ENCODE measurements at places on chromosomes 2 and 18.

DNA sequence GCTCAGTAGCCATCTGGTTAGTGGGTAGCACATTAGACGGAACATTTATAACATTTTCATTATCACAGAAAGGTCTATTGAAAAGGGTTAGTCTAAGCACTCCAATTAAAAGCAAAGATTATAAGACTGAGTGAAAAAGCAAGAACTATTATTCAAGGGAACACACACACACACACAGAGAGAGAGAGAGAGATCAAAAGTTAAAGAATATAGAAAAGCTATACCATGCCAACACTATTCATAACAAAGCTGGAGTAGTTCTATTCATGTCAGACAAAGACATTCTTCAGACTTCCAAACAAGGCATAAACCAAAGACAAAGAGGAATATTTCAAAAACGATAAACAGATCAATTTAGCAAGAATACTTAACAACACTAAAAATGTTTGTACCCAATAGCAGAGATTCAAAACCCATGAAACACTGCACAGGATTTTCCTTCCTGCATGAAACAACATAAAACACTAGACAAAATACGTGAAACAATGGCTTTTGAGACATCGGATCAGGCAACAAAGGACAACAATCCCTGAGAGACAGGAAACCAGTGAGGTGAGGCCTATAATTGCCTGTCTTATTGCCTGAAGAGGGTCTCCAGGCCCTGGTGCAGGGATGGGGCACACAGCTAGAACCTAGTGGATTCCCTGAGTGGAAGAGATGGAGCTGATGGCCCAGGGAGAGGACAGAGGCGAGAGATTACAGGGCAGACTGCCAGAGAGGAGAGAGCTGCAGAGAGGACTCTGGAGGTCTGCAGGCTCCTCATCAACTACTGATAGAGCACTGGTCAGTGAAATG, 83.6 kb upstream of the NPAS2 start:
- DNase-seq = no peak

GRCh38 chr2:195574312-195574711, 82.7 kb upstream of the SLC39A10 start:
- no peak for DNase-seq

- DNase-seq = no peak
Measured at GRCh38 chr2:40287773-40288172, 164.1 kb downstream of the SLC8A1 start.

DNA sequence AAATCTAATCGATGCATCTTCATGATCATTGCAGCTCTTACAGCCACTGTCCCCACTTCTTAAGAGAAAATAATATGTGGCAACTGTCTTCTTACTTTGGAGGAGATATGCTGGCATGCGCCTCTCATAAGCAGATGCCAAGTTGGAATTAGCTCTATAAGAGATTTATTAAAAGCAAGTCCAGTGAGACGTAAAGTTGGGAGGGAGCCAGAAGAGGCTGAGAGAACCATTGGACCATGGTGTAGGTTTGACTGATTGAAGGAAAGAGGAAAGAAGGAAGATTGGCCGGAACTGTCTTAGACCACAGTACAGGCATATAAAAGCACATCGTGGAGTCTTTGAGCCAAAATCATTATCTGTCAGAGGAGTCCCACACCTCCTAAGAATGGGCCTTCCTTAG, 265.7 kb upstream of the ZC3H15 start:
- no peak for DNase-seq

GRCh38 chr2:46010925-46011490, 286.2 kb upstream of the EPAS1 start:
- DNase-seq = no peak

- no peak for DNase-seq
Measured at GRCh38 chr18:62554061-62554815, 31.4 kb downstream of the ZCCHC2 start.

GRCh38 chr2:5530011-5530696, 162.0 kb upstream of the SOX11 start:
- no peak for DNase-seq

GRCh38 chr2:28526527-28527132, 30.8 kb downstream of the PLB1 start:
- DNase-seq = no peak

- no peak for DNase-seq
Measured at GRCh38 chr2:156841321-156841720, 405.1 kb downstream of the GPD2 start.

GRCh38 chr2:5693287-5694201, 1.4 kb downstream of the SOX11 start:
- no peak for DNase-seq

- no peak for DNase-seq
Measured at GRCh38 chr2:103287746-103288145, 525.9 kb downstream of the TMEM182 start.

GRCh38 chr2:154855138-154855537, 156.6 kb downstream of the KCNJ3 start:
- DNase-seq = no peak

GRCh38 chr18:38576916-38577315, 1011.3 kb upstream of the CELF4 start:
- no peak for DNase-seq

DNA sequence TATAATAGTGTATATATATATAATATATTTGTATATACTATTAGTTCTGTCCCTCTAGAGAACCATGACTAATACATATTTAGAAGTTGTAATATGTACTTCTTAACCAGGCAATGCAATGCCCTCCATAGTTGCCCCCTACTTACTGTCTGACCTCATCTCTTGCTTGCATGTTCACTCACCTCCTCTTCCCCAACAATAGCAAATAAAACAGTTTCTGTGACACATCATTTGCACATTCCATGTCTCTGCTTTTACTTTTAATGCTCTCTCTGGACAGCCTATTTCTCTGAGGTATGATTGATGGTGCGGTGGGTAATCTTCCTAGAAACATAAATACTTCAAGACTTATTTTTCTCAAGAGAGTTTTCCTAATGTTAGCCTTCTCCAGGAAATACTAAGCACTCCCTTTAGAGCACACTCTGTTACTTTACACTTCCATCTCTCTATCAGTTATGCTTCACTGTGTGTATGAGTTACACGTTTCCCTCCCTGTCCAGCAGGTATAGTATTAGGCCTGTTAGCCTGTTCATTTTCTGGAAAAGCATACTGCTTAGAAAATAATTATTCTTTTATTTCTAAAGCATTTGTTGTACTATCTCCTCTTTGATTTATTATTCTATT, 295.6 kb upstream of the LRATD1 start:
- DNase-seq = no peak

DNA sequence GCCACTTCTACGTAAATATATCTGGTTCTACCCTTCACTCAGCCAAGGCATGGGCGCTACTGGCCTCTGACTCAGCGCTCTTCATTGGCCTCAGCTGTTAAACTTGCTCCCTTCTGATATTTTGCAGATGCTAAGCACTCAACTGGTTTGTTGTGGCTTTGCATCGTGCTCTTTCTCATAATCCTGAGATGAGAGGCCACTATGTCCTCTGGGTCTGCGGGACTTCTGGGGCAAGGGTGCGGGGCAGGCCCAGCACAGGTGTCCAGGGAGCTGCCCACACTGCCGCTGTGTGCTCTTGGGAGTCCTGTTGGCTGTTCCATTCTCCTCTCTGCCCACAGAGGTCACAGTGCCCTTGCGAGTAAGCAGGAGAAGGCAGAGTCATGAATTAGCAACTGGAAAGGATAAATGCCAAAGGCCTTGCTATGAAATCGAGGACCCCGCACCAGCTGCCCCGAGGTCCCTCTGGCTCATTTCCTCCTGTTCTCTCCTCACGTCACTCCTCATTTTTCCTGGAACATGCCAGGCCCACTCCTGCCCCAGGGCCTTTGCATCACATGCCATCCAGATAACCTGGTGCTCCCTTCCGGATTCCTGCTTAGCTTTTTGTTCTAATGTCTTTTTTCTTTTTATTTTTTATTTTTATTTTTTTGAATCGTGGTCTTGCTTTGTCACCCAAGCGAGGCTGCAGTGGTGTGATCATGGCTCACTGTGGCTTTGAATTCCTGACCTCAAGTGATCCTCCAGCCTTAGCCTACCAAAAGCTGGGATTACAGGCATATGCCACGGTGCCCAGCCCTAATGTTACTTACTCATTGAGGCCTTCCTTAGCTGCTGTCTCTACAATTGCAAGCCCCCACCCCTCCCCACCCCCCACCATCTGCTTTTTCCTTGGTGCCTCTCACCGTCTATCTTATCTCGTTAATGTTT, 34.9 kb upstream of the MAT2A start:
- DNase-seq = no peak

DNA sequence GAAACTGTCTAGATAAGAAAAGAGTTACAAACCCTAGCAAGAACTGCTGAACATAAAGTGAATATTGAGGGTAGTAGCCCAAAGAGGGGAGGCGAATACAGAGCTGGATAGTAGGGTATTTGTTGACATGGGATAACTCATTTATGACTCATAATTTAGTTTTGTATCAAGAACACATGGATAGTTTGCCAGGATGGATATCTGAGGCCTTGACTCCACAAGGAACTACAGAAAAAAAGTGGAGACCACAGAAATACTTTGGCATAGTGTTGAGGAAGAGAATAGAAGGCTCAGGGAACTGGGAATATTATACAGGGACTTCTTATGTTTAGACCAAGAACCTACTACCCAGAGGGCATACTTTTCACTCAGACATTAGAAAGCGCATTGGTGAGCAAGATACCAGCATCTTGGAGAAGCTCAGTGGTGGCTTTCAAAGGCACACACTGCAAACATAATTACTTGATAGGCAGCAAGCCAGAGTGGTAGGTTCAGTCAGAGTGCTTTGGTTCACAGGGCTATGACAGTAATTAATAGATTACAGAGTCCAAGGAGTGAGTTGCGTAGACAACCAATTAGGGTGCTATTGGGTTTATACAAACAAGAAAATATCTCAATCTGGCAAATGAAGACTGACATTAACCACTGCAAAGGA, 51.9 kb upstream of the ZBTB7C start:
- no peak for DNase-seq

GRCh38 chr18:57811477-57812125, 8.5 kb upstream of the ATP8B1 start:
- no peak for DNase-seq

- DNase-seq = no peak
Measured at GRCh38 chr2:143974262-143974661, 545.7 kb downstream of the ZEB2 start.

GRCh38 chr2:236706288-236706687, 136.7 kb downstream of the ACKR3 start:
- no peak for DNase-seq

GRCh38 chr2:79801082-79801481, 288.2 kb downstream of the CTNNA2 start:
- no peak for DNase-seq

GRCh38 chr18:56662902-56663301, 11.7 kb downstream of the WDR7 start:
- DNase-seq = no peak

- DNase-seq = no peak
Measured at GRCh38 chr2:27955384-27956161, 65.0 kb downstream of the BABAM2 start.

- DNase-seq = no peak
Measured at GRCh38 chr2:12428324-12428723, 288.4 kb upstream of the TRIB2 start.

- DNase-seq = no peak
Measured at GRCh38 chr2:54834721-54835120, 111.3 kb downstream of the EML6 start.

DNA sequence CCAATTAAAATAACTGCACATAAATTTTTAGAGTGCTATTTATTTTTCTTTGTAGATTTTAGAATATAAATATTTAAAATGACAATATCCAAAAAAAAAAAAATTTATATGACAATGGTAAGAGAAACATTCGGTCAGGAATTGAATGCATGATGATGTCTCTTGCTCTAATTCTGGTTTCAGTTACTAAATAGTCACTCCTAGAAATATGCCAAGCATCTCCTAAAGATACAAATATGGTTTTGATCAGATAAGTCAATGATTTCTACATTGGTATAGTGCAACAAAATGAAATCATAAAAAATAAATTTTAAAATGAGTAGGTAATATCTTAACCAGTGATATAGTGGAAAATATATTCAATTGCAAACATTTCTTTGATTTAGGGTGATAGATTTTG, 95.9 kb upstream of the ACKR3 start:
- DNase-seq = no peak

DNA sequence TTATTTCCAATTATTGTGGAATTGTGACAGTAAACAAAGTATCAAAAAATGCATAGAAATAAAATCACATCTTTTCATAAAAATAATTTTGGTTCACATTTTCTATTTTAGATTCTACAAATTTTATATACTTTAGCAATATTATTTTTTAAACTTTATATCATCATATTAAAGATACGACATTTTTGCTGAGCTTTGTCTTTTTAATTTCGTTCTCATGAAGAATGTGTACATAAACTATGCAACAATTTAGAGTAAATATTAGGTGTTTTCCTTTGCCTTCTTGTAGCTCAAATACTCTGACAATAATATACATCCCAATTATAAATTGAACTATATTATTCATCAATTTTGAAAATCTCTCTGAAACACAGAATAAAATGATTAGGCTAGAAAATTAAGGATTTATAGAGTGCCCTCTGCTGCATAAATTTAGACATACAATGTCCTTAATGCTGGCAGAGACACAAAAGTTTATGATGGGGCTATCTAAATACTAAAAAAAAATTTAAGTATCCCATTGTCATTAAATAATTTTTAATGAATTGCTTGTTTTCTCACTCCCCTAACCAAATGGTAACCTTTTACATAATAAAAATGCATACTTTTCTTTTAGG, 45.7 kb downstream of the CCDC102B start:
- no peak for DNase-seq

- DNase-seq = no peak
Measured at GRCh38 chr2:128474962-128475361, 156.3 kb upstream of the HS6ST1 start.

- DNase-seq = no peak
Measured at GRCh38 chr2:17107871-17108270, 410.4 kb downstream of the RAD51AP2 start.

GRCh38 chr2:46062637-46063412, 234.4 kb upstream of the EPAS1 start:
- DNase-seq = peak; percentile 42

DNA sequence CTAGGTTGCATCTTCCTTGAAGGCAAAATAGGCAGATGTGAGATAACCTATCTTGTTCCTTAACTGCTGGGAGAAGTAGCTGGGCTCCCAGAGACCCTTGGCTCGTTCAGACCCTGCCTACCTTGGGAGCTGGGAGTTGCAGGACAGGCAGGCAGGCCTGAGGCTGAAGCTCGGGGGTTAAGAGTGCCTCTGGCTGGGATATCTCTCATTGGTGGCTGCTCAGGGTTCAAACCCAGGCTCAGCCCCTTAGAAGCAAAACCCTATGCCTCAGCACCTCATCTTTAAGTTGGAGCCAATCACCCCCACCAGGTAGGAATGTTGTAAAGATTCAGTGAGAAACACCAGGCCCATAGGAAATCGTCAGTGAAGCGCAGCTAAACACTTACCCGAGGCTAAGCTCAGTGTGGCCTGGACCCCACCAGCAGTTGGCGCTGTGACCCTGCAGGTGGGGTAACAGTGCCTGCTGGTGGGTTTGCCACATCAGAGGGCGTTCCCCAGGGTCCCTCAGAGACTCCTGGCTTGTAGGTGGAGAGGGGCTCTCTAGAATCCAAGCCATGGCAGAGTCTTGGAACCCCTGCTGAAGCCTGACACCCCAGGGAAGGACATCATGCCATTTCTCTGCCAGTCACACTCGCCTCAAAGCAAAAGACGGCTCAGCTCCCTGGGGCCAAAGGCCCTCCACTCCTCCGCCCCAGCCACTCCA, 54.6 kb upstream of the GPR17 start:
- no peak for DNase-seq

Measured in NCI-H187 treated with DMSO at 0.1 percent for 48 hours (cell line).